Sigmoid colon (tissue), 7 donors: ENCODE measurements at places on chromosomes 5 and 9. TPM values are rescaled to one million over a fixed set of nuclear protein-coding genes. Genes with fewer than 3 reads are reported as not detected.

DNA sequence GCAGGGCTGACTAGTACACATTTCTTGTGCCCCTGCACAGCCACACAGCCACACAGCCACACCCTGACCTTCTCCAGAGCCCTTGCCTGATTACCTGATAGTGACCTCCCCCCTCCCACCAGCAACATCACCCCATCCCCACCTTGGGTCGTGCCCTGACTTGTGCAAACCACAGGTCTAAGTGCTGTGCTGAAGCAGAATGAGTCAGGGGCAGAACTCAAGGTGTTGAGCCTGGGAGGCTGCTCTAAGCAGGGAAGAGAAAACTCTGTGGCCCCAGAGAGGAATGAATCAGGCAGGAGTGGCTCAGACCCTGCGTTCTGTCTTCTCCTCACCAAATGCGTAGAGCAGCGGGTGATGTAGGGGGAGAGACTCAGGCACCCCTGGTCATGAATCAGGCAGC lies 24.3 kb upstream of the FAT2 start:
- no peak for DNase-seq

GRCh38 chr5:147303976-147304375 lies 69.2 kb downstream of the STK32A start:
- no peak for DNase-seq

PCDH1 gene
- total RNA-seq, result 8.6 TPM

ADAMTS19 gene
- 1.5 TPM for total RNA-seq

GRCh38 chr5:585556-585955 lies 26.6 kb upstream of the CEP72 start:
- DNase-seq, result peak; percentile 34

GRCh38 chr9:18822850-18823249 lies 210.2 kb downstream of the SAXO1 start:
- no peak for DNase-seq

GRCh38 chr9:19934301-19934871 lies 145.5 kb upstream of the SLC24A2 start:
- DNase-seq, result no peak

GRCh38 chr5:79642210-79642609 lies 30.0 kb downstream of the TENT2 start:
- DNase-seq, result no peak

GRCh38 chr9:98627296-98627695 lies 81.4 kb downstream of the GABBR2 start:
- DNase-seq, result no peak

DNA sequence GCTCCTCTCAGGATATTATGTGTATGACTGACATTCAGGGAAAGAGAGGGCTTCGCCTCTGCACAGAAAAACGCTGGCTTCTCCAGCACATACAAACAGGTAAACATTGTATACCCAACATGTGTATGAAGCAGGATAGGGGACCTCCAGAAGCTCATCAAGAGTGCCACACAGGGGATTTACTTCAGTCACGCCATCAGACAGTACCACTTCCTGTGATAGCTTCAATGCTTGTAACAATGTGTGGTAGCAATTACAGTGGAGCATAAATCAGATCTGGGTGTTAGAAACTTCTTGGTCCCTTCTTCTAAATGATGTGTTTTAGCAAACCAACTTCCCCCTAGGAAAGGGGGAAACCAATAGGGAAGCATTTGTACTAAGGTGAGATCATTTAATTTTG lies 160.8 kb downstream of the TSSK1B start:
- DNase-seq, result no peak

WNK2 gene
- total RNA-seq, result 95.8 TPM

DNA sequence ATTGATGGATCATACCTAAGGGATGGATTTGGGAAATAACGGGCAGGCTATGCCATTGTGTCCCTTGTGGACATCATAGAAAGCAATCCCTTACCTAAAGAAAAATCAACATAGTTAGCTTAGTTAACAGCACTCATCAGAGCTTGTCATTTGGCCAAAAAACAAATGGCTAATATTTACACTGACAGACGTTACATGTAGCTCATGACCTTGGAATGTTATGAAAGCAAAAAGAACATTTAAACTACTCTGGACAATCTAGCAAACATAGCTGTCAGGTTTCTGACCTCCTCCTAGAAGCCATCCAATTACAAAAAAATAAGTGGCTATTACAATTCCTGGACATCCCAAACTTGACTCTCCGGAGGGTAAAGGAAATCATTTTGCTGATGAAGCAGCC lies 23.8 kb downstream of the TMEM232 start:
- DNase-seq, result no peak

- DNase-seq, result no peak
Measured at GRCh38 chr5:39340506-39340905, 23.8 kb downstream of the C9 start.

- no peak for DNase-seq
Measured at GRCh38 chr5:82657033-82657699, 379.0 kb upstream of the RPS23 start.

NIPSNAP3A gene
- 23.5 TPM for total RNA-seq

DNA sequence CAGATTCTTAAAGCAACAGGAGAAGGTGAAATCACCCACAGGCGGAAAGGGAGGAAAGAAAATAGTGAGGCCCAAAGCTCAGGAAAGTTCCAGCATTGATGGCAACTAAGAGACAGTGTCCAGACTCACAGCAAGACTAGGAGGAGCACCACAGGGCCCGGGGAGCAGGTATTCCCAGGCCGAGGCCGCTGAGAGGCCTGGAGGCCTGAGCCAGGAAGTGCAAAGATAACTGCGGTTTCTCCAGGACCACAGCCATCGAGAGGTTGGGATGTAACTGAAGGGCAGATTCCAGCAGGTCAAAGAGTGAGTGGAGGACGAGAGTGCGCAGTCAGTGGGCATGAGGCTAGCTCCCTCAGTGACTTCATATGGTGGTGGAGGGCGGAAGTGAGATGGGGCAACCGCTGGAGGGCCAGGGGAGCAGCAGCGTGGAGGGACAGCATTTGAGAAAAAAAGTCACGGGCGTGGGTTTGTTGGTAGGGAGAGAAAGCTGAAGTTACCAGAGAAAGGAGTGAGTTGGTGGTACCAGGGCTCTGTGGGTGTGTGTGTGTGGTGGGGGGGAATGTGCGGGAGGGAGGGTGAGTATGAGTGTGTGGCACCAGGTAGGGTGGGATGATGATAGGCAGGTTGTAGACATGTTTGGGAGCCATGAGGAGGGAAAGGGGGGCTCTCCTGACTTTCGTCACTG lies 89.7 kb downstream of the PSD2 start:
- DNase-seq, result no peak
